ENCODE measurements at places on chromosomes 12 and 14. TPM values are rescaled to one million over a fixed set of nuclear protein-coding genes. Genes with fewer than 3 reads are reported as not detected.

- DNase-seq, result no peak
Measured at GRCh38 chr12:80154261-80154660, 54.9 kb downstream of the OTOGL start.

DNA sequence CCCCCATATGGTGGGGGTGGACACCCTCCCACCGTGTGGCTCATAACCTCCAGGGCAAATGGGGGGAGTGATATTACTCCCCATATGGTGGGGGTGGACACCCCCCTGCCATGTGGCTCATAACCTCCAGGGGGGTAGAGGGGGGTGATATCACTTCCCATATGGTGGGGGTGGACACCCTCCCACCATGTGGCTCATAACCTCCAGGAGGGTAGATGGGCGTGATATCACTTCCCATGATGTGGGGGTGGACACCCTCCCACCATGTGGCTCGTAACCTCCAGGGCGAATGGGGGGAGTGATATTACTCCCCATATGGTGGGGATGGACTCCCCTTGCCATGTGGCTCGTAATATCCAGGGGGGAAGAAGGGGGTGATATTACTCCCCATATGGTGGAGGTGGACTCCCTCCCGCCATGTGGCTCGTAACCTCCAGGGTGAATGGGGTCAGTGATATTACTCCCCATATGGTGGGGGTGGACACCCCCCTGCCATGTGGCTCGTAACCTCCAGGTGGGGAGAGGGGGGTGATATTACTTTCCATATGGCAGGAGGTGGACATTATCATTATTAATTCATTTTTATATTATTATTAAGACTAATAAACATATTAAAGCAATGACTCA lies 51.2 kb upstream of the OXA1L start:
- DNase-seq, result no peak

GRCh38 chr14:87864356-87865270 lies 128.4 kb downstream of the GALC start:
- no peak for DNase-seq

DNA sequence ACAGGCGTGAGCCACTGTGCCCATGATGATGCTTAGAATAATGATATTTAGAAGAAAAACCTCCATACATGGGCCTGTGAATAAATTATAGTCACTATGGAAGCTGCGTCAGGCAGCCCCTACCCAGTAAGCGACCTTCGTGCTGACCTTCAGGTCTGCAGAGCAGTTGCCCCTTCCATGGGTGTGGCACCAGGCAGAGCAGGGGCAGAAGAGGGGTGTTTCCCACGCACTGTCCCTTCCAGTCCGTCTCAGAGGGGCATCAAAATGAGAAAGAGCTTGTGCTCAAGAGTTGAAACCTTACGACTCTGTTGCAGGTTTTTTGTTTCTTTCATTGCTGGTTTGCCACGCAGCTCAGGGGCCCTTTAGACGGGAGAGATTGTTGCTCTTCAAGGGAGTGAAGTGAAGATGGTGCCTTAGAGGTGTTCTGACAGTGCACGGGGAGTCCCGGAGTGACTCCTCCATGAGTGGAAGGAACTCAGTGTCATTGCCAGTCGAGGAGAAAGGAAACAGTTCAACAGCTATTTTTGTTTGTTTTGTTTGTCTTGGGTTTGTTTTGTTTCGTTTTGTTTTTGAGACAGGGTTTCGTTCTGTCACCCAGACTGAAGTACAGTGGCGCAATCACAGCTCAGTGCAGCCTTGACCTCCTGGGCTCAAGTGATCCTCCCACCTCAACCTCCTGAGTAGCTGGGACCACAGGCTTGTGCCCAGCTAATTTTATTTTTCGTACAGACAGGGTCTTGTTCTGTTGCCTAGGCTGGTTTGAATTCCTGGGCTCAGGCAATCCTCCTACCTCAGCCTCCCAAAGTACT lies 13.9 kb downstream of the CKB start:
- DNase-seq, result no peak

GRCh38 chr12:49263400-49263763 lies 1.5 kb upstream of the TUBA1C start:
- DNase-seq, result no peak

GRCh38 chr12:79186506-79186905 lies 321.9 kb downstream of the SYT1 start:
- no peak for DNase-seq

DNA sequence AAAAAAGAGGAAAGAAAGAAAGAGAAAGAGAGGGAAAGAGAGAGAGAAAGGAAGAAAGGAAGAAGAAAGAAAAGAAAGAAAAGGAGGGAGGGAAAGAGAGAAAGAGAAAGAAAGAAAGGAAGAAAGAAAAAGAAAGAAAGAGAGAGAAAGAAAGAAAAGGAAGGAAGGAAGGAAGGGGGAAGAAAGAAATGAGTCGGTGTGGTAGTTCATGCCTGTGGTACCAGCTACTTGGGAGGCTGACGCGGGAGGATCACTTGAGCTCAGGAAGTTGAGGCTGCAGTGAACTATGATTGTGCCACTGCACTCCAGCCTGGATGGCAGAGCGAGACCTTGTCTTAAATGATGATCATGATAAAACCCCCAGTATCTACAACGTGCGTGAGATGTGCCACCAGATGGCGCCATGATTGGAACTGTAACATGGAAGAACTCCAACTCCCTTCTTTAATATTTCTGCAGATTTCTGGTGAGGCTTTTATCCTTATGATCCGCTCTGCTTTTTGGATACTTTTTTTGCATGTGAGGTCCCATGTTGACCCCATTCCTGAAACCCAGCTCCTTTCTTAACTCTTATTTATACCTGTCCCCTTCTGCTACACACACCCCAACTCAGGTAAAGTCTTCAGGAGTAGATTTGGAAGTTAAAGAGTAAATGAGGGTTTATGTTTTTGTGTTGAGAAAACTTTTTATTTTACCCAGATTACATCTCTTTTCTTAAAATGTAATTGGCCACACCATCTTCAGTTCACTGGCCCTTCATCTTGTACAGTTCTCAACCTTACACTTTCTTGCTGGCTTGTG lies 25.6 kb downstream of the RNASE10 start:
- peak; percentile 15 for DNase-seq

DNA sequence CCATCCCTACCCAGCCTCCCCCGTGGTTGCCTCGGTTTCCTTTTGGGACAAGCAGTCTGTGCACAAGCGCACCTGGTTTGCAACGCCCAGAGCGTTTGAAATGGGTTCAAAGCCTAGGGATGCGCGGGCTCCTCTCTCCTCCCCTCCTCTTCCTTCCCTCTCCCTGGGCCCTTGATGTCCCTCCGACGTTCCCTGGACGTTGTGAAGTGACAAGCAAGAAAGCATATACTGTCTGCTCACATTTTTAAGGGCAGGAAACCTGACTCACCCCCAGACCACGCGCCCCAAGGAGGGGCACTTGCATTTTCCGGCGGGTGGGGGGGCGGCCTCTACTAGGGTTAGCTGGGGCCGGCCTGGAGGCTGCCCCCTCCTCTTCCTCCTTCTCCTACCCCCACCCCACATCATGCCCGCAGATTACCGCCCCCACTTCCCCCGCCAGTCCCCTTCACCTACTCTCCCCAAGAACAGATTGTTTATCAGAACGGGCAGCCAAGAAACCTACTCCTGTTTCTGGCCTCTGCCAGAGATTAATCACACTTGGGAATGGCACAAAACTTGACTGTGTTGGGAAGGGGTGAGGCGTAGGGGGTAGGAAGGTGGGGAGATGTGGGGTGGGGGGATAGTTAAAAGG lies 9.5 kb upstream of the IRF2BPL start:
- no peak for DNase-seq

DNA sequence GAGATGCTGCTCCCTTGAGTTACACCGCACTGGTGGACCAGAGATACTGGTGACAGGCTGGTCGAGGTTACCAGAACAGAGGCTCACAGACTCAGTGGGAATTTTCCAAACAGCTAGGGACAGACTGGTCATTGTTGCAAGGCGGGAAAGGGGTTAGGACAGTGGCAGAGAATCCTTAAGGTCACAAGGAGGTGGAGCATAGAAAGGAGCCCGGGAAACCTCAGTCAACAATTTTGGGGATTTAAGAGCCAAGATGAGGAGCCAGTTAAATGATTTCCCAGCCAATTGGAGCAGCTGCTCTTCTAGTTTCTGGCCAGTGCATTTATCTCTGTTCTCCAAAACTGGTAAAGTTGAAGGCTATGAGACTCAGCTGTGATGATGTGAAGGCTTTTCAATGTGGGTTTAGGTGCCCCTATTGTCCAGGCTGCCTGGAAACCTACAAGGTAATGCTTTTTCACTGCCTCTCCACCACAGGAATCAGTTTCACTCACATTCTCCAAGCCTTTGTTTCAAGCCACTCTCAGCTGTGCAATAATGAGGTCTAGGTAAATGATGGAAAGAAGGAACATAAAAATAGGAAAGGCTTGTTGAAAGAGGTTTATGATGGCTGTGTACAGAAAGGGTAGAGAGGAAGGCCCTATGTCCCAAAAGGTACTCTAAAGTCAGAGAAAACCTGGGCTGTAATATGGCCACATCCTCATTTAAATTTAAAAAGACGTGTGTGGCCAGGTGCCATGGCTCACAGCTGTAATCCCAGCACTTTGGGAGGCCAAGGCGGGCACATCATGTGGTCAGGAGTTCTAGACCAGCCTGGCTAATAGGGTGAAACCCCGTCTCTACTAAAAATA lies 7.0 kb upstream of the TNS2 start:
- peak; percentile 13 for DNase-seq

GRCh38 chr12:4242595-4242994 lies 31.0 kb upstream of the CCND2 start:
- DNase-seq, result no peak

- DNase-seq, result no peak
Measured at GRCh38 chr12:47797441-47797840, 22.3 kb downstream of the HDAC7 start.

DNA sequence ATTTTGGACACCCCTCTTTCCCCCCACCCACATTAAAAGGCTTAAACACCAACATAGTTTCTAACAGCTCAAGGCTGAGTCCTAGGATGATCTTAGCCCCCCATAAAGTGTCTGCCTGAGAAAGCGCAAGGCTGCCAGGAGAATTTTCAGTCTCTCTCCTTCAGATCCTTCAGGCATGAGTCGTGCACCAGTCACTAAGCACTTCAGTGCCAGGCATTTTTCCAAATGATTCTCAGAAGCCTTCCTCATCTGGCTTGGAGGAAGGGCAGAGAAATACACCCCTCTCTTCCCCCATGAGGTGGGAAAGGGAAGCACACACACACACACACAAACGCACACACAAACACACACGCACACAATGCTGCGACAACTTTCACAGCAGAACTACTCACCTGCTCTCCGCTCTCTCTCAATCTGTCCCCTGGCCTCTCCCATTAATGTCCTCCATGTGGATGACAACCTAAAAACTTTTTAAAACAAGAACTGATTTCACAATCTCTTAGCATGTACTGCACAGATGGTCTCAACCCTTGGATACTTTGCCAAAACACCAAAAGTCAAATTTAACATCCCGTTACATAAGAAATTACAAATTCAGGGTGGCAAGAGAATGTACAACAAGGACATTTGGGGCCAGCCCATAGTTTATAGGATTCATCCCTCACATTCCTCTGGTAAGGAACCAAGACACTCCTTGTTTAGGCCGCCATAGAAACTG lies 49.8 kb downstream of the CKAP4 start:
- DNase-seq, result no peak

DNA sequence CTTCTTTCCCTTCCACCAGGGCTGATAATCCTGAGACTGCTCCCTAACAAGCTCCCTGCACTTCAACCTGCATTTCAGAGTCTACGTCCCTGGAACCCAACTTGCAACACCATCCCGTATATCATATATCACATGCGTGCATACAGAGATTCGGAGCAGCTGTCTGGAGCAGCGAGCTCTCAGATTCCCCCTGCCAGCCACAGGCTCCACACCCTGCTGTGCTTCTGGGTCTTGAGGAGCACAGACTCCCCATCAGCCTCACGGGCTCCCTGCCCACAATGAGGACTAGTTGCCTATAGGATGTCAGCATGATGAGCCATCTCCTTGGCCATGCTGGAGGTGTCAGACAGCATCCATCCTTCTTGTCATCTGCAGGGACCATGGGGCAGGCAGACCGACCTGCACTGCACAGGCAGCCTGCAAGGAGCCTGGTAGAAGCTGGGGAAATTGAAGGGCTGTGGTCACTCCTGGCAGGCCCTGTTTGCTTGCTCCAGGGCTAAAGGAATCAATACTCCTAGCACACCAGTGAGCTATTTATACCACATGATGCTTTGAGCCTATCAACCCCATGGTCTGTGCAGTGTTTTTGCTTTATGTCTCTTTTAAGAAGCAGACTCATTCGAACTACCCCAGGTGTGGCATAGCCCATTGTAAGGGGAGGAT lies 19.6 kb upstream of the HDAC7 start:
- DNase-seq, result no peak

GRCh38 chr12:42163913-42164312 lies 19.2 kb upstream of the GXYLT1 start:
- DNase-seq, result no peak

DNA sequence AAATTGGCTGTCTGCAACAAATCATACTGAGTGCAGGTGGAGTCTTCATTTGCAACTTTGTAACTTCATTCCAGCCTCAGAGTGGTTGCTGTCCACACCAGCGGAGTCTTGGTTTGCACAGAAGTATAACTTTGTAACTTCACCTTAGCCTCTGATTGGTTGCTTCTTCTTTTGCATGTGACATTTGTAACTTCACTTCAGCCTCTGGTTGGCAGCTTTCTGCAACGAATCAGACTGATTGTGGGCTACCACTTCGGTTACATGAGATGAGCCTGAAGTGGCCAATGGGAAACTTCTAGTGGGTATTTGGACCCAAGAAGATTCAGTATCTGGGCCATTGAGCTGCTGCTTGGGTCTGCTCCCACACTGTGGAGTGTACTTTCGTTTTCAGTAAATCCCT lies 17.8 kb downstream of the RASSF8 start:
- DNase-seq, result no peak

DNA sequence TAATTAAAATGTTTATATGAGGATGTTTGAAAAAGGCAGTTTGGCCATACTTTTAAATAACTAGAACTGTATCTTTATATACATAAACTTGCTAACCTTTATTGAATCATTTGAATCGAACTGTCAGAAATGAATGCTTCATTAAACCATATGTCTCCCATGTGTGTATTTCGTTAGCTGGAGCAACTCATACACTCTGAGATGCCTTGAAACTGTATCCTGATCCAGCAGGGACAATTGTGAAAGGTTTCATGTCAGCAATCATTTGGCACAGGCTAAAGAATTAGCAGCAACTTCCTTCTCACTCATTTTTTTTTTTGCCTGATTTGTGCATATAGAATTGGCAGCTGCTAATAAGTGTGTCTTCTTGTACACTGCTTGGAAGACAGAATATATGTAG lies 109.9 kb downstream of the NAV3 start:
- DNase-seq, result no peak

The GYS2 gene
- 0.06 TPM for total RNA-seq

The IL25 gene
- total RNA-seq, result not detected

The SOAT2 gene
- not detected for total RNA-seq

The FAIM2 gene
- total RNA-seq, result 72.6 TPM

The KERA gene
- 1.3 TPM for total RNA-seq

The AICDA gene
- total RNA-seq, result 0.10 TPM

Measured in spinal cord (tissue), 10 donors.